Stimulated activated CD8-positive, alpha-beta memory T cell treated with anti-CD3 and anti-CD28 coated beads, Interleukin-15, amount 100 ng/mL, for 4 hours (primary cell): ENCODE measurements at places on chromosomes 5 and 9.

DNA sequence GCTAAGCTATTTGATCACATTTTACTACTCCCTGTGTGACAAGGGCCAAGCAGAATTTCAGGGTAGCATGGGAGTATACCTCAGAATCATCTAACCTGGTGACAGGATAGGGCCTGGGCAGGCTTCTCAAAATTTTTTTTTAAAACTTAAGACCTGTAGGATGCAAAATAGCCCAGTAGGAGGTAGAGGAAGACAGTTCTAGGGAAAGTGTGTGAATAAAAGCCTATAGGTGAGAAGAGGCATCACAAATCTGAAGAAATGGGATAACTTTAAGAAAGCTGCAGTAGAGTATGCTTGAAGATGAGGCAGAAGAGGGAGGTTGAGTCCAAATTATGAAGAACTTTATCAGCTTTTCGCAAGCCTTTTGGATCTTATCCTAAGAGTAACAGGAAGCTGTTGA is 32.3 kb downstream of the CNTRL start:
- no peak for DNase-seq

GRCh38 chr5:39755986-39756385 is 331.2 kb upstream of the DAB2 start:
- DNase-seq, result no peak

- DNase-seq, result no peak
Observed at GRCh38 chr5:62273687-62274086, 32.3 kb upstream of the KIF2A start.

DNA sequence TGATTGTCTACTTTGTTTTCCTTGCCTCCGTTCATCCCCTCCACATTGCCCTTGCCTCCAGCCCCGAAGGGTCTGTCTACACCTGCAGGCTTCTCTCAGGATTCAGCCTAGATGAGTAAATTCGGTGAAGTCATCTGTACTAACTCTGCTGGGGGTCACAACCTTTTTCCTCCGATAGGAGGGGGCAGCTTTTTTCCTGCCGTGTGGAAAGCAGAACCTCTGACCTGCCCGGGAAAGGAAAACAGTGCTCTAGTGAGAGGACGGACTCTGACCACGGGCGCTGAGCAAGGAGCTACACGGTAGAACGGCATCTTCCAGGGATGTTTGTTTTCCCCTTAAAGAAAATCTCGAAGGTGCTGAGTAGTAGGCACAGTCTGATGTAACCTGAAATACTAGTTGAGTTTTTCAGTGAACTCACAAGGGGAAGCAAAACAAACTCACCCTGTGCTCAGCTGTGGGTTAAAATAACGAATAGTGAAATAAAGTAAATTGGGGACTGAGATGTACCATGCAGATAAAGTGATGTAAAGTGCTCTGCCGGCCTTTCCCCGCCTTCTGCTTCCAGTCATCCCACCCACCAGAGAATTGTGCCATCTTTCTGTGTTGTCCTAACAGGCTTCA is 281.8 kb downstream of the AOPEP start:
- DNase-seq, result no peak

- no peak for DNase-seq
Observed at GRCh38 chr5:83049370-83049885, 27.8 kb downstream of the TMEM167A start.

GRCh38 chr9:133981958-133982681 is 10.0 kb downstream of the VAV2 start:
- DNase-seq, result no peak

GRCh38 chr5:171336521-171337209 is 27.6 kb downstream of the TLX3 start:
- DNase-seq, result no peak

DNA sequence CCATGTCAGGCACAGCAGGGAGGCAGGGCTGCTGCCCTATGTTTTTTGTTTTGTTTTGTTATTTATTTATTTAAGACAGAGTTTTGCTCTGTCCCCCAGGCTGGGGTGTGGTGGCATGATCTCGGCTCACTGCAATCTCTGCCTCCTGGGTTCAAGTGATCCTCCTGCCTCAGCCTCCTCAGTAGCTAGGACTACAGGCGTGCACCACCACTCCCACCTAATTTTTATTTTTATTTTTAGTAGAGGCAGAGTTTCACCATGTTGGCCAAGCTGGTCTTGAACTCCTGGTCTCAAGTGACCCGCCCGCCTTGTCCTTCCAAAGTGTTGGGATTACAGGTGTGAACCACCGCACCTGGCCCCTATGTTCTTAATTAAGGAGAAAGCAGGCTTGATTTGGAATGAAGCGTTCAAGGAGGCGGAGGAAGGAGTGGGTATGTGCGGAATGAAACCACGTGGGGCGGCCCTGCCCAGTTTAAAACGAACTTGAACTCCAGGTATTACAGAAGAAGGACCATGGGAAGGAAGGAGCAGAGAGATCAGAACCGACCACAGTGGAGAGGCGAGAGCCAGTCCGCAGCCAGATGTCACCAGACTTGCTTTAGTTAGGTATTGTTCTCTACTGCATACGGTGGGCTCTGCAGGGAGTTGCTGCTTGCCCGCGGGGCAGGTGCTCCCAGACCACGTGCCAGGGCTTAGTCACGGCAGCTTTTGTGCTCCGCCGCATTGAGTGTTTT is 34.9 kb upstream of the EPB41L4B start:
- DNase-seq, result no peak

- DNase-seq, result no peak
Observed at GRCh38 chr9:37916471-37917312, 12.8 kb upstream of the SLC25A51 start.

GRCh38 chr9:3256571-3257330 is 269.1 kb downstream of the RFX3 start:
- DNase-seq, result no peak

GRCh38 chr5:143168921-143169810 is 234.3 kb downstream of the NR3C1 start:
- DNase-seq, result no peak

- no peak for DNase-seq
Observed at GRCh38 chr5:103262422-103262871, 3.9 kb downstream of the MACIR start.

GRCh38 chr5:8865266-8865665 is 680.6 kb downstream of the SEMA5A start:
- no peak for DNase-seq

DNA sequence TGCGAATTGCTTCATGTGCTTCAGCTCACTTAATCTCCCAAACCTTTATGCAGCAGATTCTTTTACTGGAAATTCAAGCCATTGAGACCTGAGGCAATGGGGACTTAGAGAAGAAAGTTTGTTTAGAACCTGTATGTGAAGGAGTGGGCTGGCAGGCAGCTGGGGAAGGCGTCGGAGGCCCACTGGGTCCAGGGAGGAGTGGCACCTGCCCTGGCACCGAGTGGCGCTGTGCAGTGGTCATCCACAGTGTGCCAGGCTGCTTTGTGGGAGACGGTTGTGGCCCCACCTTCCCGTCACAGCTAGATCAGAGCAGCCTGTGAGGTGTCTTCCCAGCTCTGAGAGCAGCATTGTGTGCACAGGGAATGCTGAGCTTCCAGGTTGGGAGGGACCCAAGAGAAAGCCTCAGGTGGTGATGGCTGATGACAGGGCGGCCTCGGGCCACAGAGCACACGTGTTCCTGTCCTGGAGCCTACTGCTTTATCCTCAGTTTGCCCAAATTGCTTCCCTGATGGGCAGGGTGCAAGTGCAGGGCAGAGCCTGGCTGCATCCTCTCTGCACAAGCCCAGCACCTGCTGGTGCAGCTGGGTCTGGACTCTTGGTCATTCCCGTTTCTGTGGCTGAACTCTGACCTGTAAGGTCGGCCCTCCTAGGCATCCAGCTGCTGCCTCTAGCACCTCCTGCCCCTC is 175.2 kb downstream of the CACNA1B start:
- DNase-seq, result no peak

- no peak for DNase-seq
Observed at GRCh38 chr5:149544028-149544420, 7.2 kb downstream of the CSNK1A1 start.

- DNase-seq, result no peak
Observed at GRCh38 chr9:38032266-38033110, 36.5 kb downstream of the SHB start.

- no peak for DNase-seq
Observed at GRCh38 chr5:84693256-84693655, 308.6 kb upstream of the EDIL3 start.

DNA sequence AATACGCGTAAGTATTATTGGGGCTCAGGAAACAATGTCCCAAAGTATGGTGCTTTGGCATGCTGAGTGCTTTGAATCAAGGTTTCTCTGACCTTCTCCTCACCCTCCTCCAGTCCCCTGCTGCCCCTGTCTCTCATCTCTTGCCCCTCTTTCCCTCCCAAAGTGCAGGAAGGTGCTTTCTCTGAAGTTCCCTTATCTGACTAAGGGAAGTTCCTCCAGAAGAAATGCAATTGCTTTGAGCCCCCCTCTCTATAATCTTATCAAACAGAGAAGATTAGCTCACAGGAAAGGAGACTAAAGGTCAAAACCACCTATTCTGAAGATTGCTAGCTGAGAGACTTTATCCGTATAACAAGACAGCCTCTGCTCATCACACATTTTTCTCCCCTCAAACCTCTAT is 288.1 kb downstream of the ARL15 start:
- no peak for DNase-seq

- no peak for DNase-seq
Observed at GRCh38 chr9:37295178-37295577, 127.3 kb upstream of the GRHPR start.

- no peak for DNase-seq
Observed at GRCh38 chr5:130727830-130728229, 437.2 kb downstream of the HINT1 start.

GRCh38 chr5:56359809-56360685 is 126.9 kb upstream of the ANKRD55 start:
- DNase-seq, result no peak

- DNase-seq, result peak; percentile 52
Observed at GRCh38 chr5:119435436-119436132, 16.7 kb upstream of the HSD17B4 start.

- no peak for DNase-seq
Observed at GRCh38 chr5:72160959-72161358, 53.7 kb downstream of the MAP1B start.
